ENCODE measurements at places on chromosomes 7 and 10.

GRCh38 chr10:78914502-78915189 is 154.1 kb upstream of the ZMIZ1 start:
- no peak for DNase-seq

DNA sequence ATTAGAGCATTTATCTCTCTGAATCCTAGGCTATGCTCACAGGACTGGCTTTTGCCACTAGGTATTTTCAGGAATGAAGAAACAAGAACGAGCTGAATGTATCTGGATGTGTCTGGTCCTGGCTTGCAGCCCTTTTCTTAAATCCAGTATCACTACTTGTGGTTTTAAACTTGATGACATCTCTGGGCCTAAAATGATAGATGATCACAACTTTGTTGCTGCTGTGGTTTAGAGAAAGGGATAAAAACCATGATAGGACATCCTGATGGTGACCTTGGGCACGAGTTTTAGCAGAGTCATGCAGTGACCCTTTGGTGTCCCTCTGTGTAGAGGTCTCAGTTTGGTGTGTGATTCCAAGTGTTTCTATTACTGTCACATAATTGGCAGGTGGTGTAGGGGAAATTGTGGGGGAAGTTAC is 31.7 kb upstream of the SEMA3C start:
- no peak for DNase-seq

DNA sequence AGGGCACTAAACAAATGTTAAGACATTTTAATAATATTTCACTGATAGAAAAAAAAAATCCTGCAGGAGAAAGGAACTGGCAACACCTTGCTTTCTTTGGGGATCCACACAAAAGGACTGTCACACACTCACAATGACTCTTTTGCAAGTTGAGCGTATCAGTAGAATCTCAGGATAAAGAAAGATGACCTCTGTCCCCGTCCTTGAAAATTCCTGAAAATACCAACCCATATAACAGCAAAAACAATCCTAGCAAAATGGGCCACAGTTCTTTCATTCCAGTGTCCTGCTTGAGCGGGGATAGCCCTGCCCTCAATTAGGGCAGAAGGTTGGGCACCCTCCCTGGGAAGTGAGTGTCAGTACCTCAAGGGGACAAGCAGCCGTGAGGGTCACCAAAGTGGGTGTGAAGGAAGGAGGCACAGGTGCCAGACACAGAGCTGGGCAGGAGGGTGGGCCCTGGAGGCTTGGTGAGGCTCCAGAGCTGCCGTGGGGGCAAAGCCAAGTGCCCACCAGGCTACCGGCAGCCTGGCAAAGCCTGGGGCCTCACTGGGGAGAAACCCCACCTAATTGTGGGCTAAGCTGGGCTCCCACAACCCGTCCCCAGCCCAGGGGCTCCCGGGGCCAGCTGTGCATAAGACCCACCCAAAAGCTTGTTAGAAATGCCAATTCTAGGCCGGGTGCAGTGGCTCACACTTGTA is 2.8 kb downstream of the WDR86 start:
- no peak for DNase-seq

- no peak for DNase-seq
These were observed 221.6 kb upstream of the SEMA3E start for GRCh38 chr7:83870515-83870914.

DNA sequence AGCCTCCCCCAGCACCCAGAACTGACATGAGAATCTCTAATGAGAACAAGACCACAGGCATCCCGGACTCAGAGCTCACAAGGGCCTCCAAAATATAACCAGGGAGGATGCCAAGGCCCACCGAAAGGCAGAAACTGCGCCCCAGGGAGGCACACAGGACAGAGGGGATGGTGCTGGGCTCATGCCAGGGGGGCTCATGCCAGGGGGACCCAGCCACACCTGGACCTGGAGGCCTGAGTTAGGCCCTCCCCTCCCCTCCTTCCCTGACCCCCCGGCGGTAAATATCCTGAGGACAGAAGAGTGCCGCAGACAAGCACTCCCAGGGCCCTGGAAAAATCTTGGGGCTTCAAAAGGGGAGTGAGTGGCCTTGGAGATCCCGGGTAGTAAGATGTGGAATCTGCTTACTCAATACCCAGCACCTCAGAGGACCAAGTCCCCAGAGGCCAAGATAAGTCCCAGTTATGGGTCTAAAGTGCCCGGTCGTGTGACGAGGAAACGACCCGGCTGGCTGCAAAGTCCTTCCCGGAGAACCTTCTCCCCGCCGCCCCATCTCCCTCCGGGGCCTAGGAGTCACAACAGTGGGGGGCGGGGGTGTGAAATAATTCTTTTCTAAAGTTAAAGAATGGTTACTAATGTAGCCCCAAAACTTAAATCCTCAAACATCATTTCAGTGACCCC is 11.9 kb downstream of the PDGFA start:
- no peak for DNase-seq

DNA sequence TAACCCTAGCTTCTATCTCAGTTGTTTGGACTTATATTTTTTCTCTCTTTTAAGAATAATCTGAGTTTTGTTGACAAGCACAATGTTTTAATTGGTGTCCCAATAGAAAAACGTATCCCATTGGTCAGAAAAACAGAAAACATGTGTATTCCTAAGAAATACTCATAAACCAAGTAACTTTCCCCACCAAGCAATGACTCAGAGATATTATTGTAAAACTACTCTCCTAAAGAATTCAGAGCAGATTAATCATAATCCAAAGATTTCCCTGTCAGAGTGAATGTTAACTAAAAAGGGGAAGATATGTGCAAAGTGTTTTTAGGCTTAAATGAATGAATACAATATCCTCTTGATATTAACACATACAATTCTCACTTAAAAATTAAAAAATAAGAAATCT is 29.4 kb upstream of the MBL2 start:
- DNase-seq = no peak

- DNase-seq = no peak
These were observed 318.4 kb upstream of the KAT6B start for GRCh38 chr10:74507951-74508350.

- no peak for DNase-seq
These were observed 13.4 kb downstream of the ANKRD16 start for GRCh38 chr10:5876181-5876768.

DNA sequence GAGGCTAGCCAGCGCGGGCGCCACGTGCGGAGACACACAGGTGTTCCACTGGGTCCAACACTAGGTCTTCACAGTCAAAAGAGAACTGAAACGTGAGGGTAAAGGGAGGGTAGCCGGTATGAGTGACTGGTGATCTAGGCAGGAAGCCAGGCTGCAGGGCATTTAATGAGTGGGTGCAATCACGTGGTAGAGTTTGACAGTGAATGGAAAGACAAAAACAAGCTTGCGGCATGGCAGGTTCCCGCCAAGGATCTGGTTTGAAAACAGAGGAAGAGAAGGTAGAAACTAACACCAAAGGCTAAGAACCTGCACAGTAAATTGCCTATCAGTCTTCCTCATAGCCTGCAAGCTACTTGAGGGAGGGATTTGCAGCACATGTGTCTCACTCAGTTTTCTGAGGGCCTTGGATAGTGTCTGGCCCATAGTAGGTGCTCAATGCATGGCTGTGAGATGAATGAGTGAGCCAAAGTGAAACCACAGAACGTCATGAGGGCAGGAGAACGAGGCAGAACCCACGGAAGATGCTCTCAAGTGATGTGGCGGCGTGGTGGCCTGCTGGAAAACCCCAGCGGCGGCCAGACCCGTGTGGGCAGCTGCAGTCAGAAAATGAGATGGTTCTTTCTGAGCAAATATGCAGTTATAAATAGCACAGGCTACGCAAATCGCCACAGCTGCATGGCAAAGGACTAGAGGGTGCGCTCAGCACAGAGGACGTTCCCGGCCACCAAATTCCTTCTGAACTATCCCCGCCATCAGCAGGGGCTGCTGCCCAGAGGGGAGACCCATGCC is 183.6 kb upstream of the NFE2L3 start:
- no peak for DNase-seq

- DNase-seq = no peak
These were observed 275.6 kb downstream of the SNX10 start for GRCh38 chr7:26567266-26567665.

- peak; percentile 30 for DNase-seq
These were observed 71.3 kb downstream of the PARD3 start for GRCh38 chr10:34743814-34744213.

DNA sequence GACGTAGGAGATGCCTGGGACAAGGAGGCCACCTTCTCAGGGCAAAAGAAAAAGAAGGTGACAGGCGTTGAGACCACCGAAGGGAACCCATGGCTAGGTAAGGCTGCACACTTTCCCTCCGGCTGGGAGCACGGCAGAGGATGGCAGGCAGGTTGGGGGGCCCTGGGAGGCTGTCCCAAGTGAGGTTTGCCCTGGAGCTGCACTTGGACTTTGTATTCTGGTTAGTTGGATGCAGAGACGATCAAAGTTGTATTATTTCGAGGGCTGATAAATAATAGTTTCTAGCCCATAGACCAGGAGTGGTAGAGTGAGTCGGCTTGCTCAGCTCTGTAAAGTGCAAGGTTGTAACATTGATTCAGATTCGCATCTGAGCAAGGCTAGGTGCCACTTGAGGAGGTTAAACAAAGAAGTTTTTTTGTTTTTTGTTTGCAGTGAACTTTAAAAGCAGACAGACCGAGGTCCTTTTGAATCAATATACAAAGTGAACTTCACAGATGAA is 608 bp downstream of the ENTPD7 start:
- no peak for DNase-seq

DNA sequence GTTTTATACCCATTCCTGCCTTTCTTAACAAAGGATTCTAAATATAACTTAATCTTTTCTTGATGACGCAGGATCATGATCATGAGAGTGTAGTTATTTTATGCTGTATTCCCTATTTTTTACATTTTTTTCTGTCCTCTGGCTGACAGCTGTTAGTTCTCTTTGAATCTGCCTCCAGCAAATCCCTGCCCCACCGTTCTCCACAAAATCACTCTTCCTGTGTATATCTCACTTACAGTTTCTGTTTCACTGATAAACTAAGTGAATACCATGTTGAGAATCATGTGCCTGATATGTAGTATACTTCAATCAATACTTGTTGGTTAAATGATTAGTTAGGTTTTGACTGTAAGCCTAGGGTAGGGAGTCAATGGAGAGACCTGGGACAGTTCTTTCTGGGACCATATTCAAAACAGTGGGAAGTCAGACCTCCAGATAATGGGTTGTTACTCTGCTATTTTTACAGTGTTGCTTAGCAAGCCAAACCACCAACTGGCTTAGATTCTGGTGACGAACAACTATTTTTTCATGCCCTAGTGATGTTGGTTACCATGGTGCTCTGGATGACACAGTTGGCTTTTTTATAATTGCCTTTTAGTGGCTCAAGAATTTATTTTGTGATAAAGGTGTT is 12.8 kb downstream of the CNNM1 start:
- DNase-seq = no peak

DNA sequence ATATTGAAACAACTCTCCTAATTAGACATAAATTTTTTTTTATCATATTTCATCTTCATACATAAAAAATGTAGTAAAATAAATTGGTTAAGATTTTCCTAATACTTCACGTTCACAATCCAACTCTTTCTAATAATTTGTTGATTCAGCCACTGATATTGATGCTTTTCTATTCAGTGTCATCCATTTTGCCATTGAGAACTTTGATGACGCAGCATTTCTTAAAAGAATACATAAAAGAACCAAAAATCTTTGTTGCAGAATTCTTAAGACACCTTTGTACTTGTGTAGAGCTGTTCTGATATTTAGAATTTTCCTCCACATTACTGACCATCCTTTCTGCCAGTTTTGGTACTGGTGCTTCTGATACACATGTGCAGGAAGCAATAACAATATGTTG is 52.6 kb downstream of the LOXL4 start:
- no peak for DNase-seq

GRCh38 chr7:113292105-113292504 is 173.8 kb upstream of the SMIM30 start:
- no peak for DNase-seq

DNA sequence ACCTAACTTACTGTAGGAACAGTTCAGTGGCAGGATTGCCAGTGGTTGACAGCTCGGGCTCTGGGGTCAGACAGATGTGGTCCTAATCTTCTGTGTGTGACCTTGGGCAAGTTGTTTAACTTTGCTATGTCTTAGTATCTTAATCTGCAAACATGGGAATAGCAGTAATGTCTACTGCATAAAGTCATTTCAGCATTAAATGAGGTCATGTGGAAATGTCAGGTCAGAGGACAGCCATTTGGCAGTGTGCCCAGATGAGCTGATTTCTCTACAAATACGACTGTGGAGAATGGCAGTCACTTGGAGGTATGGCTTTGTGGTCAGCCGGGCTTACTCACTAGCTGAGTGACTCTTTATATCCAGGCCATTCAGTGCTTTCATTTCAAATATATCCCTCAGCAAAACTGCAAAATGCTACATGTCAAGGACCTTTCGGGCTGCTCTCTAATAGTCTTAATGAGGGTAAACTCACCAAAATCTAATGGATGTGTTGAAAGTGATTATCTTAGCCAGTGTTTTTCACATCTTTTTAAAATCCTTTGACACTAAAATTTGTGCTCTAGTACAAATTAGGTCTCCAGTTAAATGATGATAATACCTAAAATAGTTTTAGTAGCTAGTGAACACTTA is 171.4 kb downstream of the ST7 start:
- peak; percentile 36 for DNase-seq

- DNase-seq = no peak
These were observed 165.5 kb upstream of the SMIM30 start for GRCh38 chr7:113283861-113284260.

DNA sequence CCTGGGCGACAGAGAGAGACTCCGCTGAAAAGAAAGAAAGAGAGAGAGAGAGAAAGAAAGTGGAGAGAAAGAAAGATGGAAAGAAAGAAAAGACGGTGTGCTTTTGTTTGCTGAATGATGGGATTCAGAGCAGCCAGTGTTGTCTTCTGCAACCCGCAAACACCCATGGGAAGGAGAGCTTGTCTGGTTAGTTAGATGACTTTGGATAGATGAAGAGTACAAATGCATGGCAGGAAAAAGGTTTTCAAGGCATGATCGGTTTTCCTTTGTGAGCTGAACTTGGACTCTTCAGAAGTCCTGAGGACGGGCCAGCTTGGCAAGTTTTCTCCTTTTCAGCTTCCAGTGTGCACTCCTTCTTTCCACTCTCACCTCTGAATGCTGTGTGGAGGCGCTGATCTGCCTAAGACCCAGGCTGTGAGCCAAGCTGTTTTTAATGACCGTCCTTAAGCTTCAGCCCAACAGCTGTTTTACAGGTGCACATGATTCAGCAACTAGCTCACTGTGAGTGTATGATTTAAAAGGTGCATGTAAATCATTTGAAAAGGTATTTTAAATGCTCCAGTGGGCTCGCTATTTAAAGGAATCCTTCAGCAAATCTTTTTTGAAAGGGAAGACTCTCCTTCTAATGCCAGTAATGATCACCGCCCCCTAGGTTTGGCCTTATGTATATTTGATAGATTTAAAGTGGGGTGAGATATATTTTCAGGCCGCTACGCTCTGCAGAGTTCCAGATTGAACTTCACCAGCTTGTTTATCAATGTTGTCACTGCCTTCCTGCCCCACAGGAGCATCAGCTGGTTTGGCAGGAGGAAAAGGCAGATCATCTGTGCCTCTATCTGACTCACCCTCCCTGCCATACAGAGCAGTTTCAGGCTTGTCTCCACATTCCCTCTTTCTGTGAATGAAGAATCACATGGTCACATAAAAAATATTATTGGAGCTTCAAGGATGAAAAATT is 115.0 kb downstream of the PLXDC2 start:
- no peak for DNase-seq
